Aorta (tissue), 5 donors: ENCODE measurements at places on chromosomes 6 and 20.

GRCh38 chr20:22771706-22772105 lies 187.3 kb upstream of the FOXA2 start:
- no peak for DNase-seq

DNA sequence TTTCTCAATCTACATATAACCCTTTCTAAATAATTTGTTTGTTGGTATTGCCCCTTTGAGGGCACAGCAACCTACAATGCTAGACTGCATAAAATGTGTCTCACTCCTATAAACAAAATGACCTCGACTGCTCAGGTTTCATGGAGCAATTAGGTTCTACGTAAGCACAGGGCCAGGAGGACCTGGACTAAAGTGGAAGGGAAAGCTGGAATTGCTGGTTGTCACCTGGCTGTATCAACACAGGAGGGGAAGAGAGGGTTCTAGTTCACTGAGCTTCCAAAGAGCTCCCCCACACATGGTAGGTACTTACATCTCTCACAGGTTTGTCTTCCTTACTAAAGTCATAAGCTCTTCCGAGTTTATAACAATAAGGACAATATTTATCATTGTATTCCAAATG lies 51.0 kb downstream of the NCOA6 start:
- DNase-seq, result no peak

- DNase-seq, result no peak
Observed at GRCh38 chr6:166253281-166253681, 54.9 kb downstream of the PRR18 start.

- DNase-seq, result no peak
Observed at GRCh38 chr6:42084889-42085288, 34.6 kb downstream of the TAF8 start.

DNA sequence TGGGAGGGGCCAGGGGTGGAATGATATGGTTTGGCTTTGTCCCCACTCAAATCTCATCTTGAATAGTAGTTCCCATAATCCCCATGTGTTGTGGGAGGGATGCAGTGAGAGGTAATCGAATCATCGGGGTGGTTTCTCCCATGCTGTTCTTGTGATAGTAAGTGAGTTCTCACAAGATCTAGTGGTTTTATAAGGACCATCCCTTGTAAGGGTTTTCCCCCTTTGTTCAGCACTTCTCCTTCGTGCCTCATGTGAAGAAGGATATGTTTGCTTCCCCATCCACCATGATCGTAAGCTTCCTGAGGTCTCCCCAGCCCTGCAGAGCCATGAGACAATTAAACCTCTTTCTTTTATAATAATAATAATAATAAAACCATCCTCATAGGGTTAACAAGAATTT lies 88.8 kb upstream of the PRND start:
- DNase-seq, result no peak

DNA sequence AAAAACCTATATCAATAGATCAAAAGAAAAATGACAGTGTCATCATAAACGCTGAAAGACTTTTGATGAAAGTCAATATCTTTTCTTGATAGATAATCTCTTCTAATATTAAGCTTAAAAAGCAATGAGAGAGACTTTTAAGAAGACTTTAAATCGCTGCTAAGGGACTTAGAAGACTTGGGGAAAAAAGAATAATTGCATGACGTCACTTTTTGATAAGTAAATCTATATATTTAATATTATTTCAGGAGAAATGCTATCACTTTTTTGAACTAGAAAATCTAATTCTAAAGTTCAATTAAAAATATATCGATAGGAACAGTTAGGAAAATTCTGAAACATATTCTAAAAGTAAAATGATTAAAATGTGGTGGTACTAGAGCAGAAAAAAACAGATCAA lies 78.7 kb upstream of the TSHZ2 start:
- DNase-seq, result no peak

DNA sequence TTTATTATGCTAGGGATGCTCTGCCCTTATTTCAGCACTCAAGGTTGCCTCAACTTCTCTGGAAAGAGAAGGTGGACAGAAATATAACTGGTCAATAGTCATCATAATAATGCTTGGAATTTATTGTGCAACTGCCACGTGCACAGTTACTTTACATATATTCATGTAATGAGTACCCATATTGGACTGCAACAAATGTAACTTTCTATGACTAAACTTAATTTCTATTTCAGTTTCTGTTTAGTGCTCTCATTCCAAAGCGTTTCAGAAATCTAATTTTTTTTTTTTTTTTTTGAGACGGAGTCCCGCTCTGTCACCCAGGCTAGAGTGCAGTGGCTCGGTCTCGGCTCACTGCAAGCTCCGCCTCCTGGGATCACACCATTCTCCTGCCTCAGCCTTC lies 28.3 kb upstream of the CD83 start:
- no peak for DNase-seq

GRCh38 chr20:3876676-3877075 lies 12.5 kb upstream of the PANK2 start:
- DNase-seq, result no peak

GRCh38 chr20:45339084-45339483 lies 9.1 kb downstream of the SDC4 start:
- DNase-seq, result no peak

DNA sequence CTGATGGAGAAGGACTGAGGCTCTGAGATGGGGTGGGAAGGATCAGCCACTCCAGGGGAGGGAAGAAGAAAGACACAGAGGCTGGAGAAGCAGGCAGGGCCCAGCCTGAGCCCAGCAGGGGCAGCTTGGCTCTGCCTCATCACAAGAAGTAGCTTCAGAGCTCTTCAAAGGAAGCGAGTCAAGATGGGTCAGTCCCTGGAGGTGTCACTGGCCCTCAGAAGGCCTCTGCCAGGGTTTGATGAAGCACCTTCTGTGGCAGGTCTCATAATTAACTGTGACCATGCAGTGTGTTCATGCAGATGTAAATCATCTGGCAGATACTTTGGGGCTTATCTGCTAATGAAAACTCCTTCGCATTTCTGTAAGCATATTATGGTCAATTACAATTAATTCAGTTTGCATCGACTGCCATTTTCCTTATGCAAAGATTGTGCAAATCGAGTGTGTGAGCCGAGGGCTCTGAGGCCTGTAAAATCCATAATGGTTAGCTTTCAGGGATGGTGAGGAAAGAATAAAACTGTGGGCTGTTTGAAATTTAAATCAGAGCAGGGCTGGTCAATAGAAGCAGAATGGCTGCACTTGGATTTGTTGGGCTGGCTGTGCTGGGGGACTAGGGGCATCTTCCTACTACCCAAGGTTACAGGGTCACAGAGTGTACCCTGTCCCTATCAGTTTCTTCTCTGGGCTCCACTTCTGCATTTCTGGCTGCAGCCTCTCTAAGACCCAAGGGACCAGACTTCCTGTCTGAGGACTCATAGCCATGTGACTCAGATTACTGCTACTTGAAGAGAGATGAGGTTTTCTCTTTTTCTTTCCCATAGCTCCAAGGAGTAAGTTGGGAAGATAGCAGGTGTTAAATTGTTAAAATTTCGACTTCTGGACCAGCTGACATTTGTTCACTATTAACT lies 376.6 kb downstream of the DHX35 start:
- peak; percentile 45 for DNase-seq

DNA sequence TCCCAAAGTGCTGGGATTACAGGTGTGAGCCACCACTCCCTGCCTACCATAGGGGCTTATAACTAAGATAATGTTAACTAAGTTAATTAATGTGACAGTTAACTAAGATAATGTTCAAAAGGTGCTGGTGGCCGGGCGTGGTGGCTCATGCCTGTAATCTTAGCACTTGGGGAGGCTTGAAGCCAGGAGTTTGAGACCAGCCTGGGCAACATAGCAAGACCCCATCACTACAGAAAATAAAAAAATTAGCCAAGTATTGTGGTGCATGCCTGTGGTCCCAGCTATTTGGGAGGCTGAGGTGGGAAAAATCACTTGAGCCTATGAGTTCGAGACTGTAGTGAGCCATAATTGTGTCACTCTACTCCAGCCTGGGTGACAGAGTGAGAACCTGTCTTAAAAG lies 32.8 kb upstream of the SRF start:
- no peak for DNase-seq

DNA sequence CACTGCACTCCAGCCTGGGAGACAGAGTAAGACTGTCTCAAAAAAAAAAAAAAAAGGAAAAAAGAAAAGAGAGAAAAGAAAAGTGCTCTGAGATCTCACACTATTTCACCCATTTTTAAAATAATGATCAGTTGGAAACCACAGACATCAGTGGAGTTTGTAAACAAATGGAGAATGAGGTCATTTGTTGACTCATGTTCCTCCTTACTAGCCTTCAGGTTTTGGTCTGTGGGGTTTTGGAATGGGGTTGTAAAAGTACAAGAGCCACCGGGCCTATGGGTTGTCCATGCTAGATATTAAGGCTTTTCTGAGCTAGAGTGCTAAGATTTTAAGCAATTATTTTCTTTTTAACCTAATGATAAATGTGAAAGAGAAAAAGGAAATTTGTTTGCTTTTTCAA lies 104.4 kb upstream of the PRL start:
- DNase-seq, result no peak

- DNase-seq, result no peak
Observed at GRCh38 chr20:1663917-1664316, 6.3 kb upstream of the SIRPG start.

DNA sequence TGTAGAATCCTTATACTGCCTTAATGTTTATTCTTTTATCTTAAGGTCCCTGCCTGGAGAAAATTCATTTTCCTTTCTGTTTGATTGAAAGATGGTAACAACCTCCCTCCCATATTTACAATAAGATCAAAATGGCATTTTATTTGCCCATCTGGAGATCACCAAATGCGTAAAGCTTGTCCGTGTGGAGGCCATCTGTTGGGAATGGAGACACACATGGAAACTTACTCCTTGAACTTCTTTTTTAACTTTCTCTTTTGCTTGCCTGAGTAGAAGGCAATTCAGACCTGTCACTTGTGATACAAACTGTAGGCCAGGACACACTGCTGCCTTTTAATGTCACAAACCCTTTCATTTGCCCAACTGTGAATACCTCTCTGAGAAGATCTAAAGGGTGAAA lies 144.8 kb upstream of the CEP162 start:
- DNase-seq, result no peak

DNA sequence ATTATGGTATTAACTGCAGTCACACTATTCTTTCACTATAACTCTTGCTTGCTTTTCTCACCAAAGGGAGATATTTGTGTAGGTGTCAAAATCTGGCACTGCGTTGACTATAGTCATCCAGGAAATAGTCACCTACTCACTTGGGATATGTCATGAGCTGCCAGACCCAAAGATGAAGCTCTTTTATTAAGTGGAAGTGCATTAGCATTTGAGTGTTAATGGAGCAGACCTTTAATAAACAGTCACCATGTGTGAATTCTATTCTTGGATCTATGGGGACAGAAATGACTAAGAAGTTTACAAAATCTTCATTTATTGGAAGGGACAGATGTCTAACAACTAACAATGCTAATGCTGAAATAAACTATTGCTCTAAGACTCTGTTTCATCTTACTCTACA lies 130.1 kb upstream of the NEDD9 start:
- DNase-seq, result no peak

DNA sequence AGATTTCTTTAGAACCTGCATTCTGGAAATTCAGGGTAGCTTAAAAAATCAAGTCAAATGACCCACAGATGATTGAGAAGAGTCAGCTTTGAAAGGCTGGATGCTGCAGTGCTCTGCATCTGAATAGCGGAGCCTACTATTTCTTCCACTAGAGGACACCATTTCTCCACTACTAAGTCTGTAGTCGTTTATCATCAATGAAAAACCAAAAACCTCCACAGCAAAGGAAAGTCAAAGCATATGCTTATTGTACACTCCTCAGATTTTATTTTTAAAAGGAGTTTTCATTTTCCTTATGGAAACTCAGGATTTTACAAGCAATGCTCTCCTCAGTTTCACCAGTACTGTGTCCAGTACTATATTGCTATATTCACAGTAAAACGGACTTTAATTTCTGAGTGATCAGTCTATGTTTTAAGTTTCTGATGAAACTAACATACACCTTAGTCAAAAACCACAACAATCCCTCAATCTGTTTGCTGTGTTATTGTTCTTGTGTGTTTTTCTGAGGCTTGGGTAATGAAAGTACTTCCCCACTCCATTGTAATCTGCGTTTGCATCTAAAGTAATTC lies 50.5 kb upstream of the ENPP5 start:
- DNase-seq, result no peak

GRCh38 chr20:34365765-34366213 lies 2.7 kb downstream of the ITCH start:
- DNase-seq, result no peak

DNA sequence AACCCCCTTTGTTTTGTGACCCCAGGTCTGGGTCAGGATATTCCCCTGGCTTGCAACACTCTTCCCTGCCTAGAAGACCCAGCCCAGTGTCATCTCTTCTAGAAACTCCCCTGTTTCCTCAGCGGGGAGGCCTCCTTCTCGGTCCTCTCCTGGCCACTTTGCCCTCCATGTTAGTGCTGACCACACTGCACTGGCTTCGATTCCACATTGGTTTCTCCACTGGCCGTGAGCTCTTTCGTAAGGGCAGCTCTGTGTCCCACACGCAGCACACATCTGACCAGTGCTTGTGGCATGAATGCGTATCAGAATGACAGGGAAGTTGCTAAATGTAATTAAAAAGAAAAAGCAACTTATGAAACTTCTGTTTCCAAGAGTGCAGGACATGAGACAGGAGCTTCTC lies 49.4 kb upstream of the FNDC1 start:
- no peak for DNase-seq

GRCh38 chr20:50438986-50439407 lies 71.2 kb upstream of the PTPN1 start:
- peak; percentile 63 for DNase-seq

DNA sequence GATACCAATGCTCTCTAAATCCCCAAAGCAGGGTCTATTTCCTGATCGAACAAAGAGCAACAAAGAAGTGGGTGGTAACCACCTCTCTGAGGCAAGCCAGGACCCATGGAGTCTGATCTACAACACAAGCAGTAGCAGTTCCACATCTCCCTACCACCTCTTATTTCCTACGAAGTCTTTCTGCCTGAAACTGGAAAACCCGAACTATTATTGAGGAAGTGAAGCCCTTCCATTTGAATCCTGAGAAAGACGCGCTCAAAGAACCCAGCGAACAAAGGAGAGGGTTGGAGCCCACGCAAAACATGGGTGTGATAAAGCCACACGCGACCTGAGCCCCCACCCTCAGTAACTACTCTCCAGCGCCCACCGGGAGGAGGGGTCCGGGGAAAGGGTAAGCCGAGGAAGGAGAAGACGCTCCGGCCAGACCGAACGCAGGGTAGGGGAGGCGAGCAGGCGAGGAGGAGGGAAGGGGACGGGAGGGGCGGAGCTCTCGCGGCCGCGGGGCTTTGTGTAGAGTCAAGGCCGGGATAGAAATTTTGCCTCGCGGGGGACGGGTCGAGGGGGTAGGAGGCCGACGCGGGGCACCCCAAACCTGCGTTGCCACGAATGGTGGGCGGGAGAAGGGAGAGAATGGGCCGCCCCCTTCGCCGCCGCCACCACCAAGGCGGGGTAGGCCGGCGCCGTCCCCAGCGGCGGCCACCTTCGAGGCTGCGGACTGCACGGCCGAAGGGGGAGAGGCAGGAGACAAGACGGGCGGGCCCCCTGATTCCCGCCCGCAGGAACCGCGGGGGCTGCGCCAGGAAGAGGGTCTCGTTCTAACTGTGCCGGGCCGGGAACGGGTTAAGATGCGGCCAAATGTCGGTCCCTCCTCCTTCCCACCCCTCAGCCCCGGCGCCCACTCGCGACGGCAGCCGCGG lies 802 bp downstream of the HDAC2 start:
- peak; percentile 86 for DNase-seq

GRCh38 chr6:130020073-130020906 lies 1.9 kb downstream of the L3MBTL3 start:
- DNase-seq, result peak; percentile 80

- DNase-seq, result no peak
Observed at GRCh38 chr6:151056230-151056907, 183.4 kb upstream of the AKAP12 start.

GRCh38 chr6:150745896-150746295 lies 119.6 kb upstream of the MTHFD1L start:
- no peak for DNase-seq

- no peak for DNase-seq
Observed at GRCh38 chr6:101013612-101014195, 132.6 kb upstream of the ASCC3 start.
